Stimulated activated CD8-positive, alpha-beta memory T cell treated with anti-CD3 and anti-CD28 coated beads, Interleukin-4, amount 100 ng/mL, for 4 hours (primary cell): ENCODE measurements at places on chromosomes 16 and 17.

DNA sequence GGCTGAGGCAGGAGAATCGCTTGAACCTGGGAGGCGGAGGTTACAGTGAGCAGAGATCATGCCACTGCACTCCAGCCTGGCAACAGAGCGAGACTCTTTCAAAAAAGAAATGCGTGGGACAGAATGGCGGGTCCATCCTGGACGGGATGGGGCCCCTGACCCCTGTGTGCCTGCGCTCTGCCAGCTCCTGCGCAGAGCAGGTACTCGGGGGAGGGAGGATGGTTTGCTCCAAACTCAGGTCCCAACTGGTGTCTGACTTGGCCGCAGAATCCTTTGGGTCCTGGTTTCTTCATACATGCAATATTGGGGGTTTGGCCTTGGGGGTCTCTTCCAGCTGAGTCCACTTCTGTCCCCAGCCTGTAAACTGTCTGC, 10.4 kb downstream of the CHMP6 start:
- no peak for DNase-seq

GRCh38 chr16:17538927-17539326, 68.2 kb upstream of the XYLT1 start:
- no peak for DNase-seq

DNA sequence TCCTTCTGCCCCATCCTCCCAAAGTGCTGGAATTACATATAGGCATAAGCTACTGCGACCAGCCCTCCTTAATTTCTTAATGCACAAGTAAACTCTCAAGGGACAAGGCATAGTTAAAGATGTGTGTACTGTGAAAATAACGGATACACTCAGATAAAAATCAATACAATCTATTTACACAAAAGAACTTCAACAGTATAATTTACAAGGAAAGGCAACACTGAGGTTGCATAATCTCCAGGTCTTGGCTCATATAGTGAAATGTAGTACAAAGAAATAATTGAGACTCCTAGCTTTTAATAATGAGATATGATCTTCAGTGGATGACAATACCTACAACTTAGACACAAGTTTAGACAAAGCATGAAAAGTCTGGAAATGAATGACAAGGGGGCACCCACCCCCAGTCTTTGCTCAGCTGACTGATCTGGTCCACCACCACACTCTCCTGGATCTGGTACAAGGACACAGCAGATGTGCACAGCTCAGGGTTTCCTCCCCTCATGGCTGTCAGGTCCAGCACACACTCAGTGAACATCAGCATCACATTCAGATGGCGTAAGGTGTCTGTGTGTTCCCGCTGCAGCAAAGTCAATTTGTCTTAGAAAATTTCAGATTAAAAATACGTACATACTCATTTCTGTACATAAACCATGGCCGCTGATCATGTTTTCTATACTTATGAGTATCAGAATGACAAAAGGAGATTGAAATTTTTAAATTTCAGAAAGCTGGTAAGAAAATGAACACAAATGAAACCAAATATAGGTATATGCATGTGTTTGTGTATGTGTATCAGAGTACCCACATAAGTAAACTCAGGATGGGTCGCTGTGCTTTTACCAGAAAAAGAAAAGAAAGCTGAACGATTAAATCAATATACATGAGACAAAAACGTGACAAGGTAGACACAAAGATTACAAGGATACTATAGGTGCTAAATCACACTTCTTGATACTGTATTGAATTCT, 33.7 kb upstream of the ALDH3A1 start:
- DNase-seq: no peak

DNA sequence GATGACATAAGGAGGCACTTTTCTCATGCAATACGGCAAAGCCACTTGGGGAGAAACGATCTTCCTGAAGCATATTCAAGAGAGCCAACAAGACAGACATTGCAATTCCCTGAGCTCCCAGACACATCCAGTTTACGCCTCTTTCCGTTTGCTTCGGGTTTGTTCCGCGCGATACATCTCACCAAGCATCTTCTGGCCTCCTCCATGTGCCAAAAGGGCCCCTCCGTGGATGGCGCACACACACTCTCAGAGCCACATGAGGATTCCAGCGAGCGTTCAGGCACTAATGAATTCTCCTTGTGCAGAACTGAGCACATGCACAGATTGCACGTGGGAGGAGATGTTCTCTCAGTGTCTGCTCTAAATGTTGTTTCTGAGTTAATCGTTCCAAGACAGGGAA, 146.7 kb upstream of the SHISA6 start:
- DNase-seq: no peak

- no peak for DNase-seq
Observed at GRCh38 chr16:87855852-87856715, 13.2 kb downstream of the SLC7A5 start.

DNA sequence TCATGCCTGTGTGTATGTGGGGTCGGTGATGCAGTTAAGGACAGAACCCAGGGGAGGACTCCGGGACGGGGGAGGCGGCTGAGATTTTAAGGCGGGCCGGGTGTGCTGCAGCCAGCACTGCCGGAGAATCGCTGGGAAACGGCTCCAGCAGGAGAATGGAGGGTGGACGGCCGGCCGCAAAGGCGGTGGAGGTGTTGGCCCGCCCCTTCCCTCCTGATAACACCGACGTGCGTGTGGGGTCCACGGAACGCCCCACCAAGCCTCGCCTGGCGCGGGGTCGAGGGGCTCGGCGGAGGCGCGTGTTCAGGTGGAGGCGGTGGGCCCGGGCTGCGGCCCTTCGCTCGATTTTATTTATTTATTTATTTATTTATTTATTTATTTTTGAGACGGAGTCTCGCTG, 633 bp downstream of the ZNF843 start:
- DNase-seq: no peak

DNA sequence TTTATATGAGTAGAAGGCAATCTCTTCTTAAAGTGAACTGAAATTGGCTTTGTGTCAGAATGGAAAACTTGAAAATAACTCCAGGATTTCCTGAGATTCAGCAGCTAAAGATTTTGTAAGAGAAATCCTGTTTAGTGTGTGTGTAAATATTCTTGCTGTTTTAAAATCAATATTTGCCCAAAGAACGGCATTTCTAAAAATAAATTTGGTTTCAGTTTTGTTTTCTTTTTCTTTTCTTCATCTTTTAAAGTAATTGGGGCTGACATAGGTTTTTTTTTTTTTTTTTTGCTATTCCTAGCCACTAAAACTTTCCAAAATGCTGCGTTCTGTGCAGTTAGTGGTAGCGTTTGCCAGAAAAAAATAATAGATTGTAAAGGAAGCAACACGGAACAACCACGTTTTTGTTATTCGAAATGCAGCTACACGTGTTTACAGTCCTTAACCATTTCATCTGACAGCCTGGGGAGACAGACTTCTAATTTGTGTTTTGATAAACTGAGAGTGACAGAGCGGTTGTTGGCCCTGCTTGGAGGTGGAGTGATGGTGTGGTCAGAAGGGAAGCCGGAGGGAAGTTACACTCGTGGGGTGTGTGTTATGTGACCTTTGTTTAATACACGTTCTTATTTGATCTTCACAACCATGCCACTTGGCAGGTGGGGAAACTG, 21.6 kb upstream of the SMPD3 start:
- DNase-seq: no peak

DNA sequence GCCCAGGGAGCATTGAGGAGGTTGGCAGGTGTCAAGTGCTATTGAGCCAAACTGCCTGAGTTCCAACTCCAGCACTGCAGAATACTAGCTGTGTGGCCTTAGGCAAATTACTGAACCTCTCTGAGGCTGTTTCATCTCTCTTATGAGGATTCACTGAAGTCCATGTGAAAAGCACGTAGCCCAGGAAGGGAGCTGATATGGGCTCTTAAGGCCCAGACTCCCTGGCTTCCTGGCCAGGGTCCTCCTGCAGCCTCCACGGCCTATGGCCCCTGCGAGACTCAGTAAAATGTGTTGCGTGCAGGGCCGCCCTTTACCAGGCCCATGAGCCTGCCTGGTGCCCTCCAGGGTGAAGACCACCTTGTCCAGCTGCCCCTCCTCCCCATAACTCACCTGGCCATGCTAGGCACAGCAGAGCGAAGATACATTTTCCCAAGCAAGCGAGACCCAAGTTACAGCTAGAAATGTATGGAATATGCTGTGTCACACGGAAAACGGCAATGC, 133.7 kb upstream of the TNRC6C start:
- no peak for DNase-seq
